ENCODE measurements at places on chromosomes 7 and 10. TPM values are rescaled to one million over a fixed set of nuclear protein-coding genes. Genes with fewer than 3 reads are reported as not detected.

DNA sequence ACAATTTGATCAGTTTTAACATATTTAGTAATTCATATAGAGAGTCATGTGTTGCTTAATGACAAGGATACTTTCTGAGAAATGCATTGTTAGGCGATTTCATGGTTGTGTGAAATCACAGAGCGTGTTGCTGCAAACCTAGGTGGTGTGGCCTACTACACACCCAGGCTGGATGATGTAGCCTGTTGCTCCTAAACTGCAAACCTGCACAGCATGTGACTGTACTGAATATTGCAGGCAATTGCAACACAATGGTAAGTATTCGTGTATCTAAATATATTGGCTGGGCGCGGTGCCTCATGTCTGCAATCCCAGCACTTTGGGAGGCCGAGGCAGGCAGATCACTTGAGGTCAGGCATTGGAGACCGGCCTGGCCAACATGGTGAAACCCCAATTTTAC is 73.7 kb upstream of the BAIAP2L1 start:
- ATAC-seq: no peak

- no peak for ATAC-seq
These were observed 29.3 kb downstream of the SLC39A12 start for GRCh38 chr10:17980846-17981565.

GRCh38 chr10:96670786-96671185 is 49.5 kb downstream of the PIK3AP1 start:
- ATAC-seq: no peak

DNA sequence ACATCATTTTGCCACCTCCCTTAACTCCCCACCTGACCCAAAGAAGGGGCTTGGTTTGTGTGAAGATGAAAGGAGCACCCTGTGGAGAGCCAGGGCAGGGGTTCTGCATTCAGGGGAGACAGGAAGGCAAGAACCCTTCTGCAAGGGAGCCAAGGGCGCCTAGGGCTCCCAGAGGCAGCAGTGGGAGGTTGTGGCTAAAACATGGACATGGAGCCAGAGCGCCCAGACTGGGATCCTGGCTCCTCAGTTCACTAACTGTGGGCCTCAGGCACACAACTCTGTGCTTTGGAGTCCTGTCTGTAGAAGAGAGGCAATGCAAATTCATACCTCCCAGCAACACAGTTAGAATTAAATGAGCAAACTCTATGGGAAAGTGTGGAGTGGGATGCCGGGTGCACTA is 123.1 kb upstream of the MACROH2A2 start:
- ATAC-seq: no peak

DNA sequence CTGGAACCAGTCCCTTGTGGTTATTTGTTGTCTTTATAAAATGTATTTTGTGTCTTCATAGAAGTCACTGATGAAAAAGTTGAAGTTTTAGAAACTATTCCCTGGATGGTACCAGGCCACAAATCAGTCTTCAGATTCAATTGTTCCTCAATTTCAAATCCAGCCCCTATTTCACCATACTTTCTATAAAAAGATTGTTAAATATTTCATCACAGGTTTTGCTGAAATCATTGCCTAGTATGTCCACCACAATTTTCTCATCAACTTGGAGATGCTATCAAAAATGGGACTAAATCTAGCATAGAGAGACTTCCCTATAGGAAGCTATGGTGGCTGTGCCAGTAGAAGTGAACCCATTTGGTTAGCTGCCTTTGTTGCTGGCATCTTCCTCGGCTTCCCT is 118.5 kb downstream of the RAB18 start:
- ATAC-seq: no peak

- no peak for ATAC-seq
These were observed 1.0 kb upstream of the ENO4 start for GRCh38 chr10:116848032-116848943.

DNA sequence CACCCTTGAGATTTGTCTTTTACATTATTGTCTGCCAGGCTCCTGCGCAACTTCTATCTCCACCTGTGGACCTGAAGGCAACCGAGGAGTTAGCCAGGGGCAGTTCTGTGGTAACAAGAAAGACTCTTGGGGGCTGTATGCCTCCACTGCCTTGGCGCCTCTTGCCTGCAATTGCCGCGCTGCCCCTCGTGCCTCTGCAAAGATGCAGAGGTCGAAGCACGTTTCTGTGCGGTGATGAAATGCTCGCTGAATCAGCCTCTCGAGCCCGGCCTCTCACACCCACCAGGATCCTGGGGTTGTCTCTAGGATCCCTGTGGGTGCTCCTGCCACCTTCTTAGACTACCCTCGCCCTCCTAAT is 486 bp upstream of the LHFPL3 start:
- ATAC-seq: peak; percentile 25

- no peak for ATAC-seq
These were observed 37.8 kb downstream of the IFIT5 start for GRCh38 chr10:89452193-89452592.

GRCh38 chr7:156998988-156999957 is 11.2 kb downstream of the MNX1 start:
- no peak for ATAC-seq

- ATAC-seq: no peak
These were observed 256.3 kb upstream of the MINDY3 start for GRCh38 chr10:16116404-16117304.

- no peak for ATAC-seq
These were observed 3.7 kb downstream of the DDIT4 start for GRCh38 chr10:72277340-72277995.

Gene SND1
- total RNA-seq: 102 TPM

Gene EPC1
- total RNA-seq: 61.3 TPM

Gene BUD31
- 69.8 TPM for total RNA-seq

Data from gastroesophageal sphincter (tissue), 4 donors.